ENCODE measurements at places on chromosomes 7 and 10. TPM values are rescaled to one million over a fixed set of nuclear protein-coding genes. Genes with fewer than 3 reads are reported as not detected.

GRCh38 chr10:103479135-103479534 is at the start of gene CALHM3:
Gene CALHM3, minus strand, starts transcription at chr10:103479240. Its CDS starts 208 bp downstream, at chr10:103479032.
- DNase-seq: no peak

- no peak for DNase-seq
Observed at GRCh38 chr7:24715171-24715570, 42.1 kb downstream of the GSDME start.

Gene OPN4
- not detected for total RNA-seq

DNA sequence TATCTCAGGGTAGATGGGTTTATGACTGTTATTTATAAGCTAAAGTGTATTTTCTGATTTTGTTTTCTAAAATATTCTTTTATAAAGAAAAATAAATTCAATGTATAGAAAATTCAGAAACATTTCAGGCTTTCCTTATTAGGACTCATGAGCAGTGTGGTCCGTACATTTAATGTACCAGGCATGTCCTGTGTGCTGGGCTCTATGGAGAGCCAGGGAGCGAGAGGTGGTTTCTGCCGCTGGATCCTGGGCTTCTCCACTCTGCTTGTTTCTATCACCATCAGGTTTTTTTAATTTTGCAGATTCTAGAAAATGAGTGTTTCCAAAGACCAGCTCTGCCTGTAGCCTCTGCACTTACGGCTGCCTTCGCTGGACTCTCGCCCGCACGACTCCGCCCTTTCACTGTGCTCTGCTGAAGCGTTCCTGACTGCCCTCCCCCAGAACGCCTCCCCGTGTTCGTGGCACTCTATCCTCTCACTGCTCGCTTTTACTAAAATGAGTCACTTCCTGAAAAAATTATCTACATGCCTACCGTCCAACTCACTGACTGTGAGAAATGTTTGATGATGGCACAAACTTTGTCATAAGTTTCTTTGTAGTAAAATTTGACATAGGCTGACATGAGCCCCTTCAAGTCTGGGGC is 188.5 kb downstream of the ZMYND11 start:
- no peak for DNase-seq

Gene DENND2A
- total RNA-seq: not detected

DNA sequence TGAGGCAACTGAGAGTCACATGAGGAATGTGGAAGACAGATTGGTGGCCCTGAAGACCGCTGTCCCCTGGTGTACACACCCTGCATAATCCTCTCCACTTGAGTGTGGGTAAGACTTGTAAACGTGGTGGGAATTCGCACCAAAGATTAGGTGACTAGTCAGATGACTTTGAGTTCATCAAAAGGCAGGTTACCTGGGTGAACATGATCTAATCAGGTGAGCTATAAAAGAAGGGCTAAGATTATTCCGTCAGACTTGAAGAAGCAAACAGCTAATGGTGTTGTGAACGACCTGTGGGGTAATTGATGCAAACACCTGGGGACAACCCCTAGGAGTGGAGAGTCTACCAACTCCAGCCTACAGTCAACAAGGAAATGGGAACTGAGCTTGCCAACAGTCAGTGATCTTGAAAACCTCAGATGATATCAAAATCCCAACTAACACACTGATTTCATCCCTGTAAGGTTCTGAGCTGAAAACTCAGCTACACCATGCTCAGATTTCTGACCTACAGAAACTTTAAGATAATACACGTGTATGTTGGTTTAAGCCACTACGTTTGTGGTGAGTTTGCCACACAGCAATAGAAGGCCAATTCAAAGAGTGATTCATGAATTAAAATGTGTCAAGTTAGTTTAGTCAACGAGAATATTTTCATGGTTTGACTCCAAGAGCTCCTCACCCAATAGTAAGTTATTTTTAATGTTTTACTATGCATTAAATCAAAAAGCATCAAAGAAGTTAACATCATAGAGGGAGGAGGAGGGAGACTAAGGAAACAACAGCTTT is 16.7 kb downstream of the PRTFDC1 start:
- DNase-seq: no peak

DNA sequence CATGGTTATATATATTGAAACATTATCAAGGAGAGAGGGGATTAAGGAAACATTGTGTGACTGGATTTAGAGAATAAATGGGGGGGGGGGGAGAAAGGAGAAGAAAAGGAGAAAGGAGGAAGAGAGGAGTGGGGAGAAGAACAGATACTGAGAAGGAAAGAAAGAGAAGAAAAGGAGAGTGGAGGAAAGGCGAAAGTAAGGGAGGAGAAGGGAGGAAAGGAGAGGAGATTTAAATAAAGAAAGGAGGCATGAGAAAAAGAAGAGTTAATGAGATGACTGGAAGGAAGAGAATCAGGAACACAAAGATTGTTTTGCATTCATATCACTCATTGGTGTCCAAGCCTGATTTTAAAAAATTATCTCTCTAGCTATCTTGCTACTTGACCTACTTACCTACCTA is 16.1 kb upstream of the TSPAN12 start:
- DNase-seq: no peak

- no peak for DNase-seq
Observed at GRCh38 chr7:104341546-104341945, 13.1 kb downstream of the LHFPL3 start.

Gene ZNF511
- 73.2 TPM for total RNA-seq

GRCh38 chr7:57343901-57344622 is 105.9 kb upstream of the ZNF716 start:
- no peak for DNase-seq

Gene H2BK1
- total RNA-seq: not detected

GRCh38 chr10:103910442-103911012 is 7.5 kb downstream of the STN1 start:
- no peak for DNase-seq

DNA sequence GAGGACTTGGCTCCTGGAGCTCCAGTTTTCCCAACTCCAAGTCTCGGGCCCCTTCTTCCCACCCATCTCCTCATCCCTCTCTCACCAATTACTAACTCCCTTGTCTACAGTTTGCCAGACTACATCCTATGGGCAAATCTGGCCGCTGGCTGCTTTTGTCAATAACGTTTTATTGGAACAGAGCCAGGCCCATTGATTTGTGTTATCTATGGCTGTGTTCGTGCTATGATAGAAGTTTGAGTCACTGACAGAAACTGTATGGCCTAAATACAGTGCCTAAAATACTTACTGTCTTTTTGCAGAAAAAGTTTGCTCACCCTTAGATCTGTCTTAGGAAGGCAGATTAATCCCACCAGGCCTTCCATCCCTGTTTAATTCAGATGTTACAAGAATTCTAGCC is 71.3 kb downstream of the PIP4K2A start:
- DNase-seq: no peak

Gene SLC26A5
- total RNA-seq: not detected

GRCh38 chr7:98640375-98640774 is 23.3 kb downstream of the NPTX2 start:
- no peak for DNase-seq

- DNase-seq: no peak
Observed at GRCh38 chr10:84356928-84357327, 28.5 kb downstream of the CCSER2 start.

DNA sequence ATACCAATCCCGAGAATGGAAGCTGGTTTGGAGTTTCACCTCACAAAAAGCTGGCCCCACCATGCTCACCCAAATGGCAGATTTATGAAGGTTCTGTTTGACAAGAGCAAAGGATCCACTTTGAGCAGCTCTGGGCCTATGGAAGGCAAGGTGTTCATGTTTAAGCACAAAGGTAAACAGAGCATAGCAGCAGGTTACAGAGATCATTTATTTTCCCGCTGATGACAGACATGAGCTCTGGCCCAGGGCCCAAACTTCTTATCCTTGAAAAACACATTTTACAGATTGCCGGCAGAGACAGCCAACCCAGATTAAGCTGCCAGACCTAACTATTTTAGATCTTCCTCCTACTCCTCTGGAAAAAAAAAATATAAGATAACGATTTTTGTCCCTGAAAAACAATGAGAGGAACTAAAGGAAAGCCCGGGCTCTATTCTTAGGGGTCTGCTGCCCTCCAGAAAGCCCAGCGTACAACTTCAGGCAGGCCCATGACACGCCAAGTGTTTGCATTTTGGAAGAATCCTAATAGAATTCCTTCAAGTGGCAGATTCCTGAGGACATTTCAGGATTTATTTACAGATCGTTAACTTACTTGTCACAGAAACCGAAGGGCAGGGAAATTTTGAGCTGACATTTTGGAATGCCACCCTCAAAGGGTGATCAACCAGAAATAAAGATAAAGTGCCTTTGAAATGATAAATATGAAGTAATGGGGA is 40.0 kb downstream of the SYPL1 start:
- no peak for DNase-seq

- DNase-seq: no peak
Observed at GRCh38 chr7:83410989-83411591, 237.8 kb downstream of the SEMA3E start.

Gene ETV1
- 1.8 TPM for total RNA-seq

Gene CARD11
- total RNA-seq: 79.3 TPM

Gene STRA8
- total RNA-seq: not detected

DNA sequence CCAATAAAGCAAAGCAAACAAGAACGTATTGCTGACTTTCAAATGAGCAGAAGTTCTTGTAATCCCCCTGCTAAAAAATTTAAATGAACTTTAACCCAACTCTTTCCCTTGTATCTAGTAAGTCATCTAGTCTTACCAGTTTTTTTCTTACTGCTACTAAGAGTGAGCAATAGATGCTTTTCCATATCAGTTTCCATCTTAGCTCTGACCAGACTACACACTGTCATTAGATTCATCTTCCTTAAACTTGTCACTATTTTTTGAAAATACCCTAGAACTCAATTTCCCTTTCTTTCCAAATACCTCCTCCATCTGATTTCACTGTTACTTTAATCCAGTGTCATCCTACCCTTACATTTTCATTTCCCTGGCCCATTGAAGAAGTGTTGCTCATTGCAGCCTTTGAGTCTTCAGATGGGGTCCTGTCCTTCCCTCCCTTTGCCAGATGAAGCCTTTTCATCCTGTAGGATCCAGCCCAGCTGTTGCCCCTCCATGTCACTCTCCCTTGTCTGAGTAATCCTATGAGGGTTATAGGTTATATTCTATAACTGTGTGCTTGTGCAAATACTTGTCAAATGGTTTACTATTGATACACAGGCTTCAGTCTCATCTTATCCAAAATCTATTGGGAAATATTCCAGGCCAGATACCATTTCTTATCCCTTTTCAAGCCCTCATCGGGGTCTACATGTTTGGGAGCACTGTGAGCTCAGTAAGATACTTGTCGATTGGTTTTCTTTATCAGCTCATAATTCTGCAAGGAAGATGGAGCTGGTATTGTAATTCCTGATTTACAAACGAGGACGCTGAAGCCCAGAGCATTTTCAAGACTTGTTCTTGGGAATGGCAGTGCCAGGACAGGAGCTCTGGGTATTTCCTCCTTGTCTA is 51.5 kb upstream of the ITGB1 start:
- no peak for DNase-seq

DNA sequence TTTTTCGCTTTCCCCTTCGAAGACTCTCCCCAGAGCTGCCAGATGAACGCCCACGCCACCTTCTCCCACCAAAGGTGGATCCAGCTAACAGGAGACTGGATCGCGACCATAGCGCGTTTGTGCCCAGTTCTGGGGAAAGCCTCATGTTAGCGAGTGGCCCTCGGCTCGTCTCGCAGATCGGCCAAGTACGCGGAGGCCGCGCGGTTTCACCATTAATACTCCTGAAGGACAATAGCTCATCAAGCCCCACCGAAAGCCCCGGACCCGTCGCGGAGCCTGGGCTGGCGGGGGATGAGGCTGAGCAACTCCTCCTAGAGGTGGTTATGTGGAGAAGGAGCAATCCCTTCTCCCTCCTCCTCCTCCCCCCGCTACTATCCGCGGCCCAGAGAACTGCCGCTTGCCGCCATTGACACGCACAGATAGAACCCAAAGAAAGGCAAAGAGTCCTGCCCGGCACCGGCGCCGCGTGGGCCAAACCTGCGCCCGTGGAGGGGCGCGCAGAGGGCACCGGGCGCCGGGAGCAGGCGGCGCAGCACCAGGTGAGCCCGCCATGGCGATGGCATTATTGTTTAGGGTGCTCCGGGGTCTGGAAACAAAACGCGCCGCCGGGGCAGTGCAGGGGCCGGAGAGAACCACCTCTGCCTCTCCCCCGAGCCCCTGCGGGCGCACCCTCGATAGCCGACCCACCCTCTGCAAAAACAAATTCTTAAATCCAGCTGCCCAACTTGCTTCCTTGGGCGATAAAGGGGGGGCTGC is at the start of gene MACROH2A2:
Gene MACROH2A2, plus strand, starts transcription at position 385 of the 756 bp plus-strand sequence. CDS start 22,813 bp downstream, outside the sequence.
- DNase-seq: no peak

DNA sequence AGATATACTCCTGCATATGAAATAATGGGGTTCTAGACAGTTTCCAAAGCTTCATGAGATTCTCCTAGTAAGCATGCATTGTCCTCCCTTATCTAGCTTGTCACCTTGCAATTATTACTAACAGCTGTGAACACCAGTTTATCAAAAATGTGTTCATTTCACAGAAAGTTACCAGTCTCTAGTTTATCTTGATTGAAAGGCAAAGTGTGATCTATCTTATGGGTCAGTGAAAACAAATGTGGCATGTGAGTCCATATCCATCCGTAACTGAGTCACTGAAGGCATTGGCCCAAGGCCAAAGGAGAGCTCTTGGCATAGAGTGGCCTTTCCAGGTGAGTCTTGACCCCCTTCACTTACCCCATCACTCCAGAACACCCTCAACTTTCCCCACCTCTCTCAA is 53.2 kb downstream of the GSAP start:
- DNase-seq: no peak

Gene WEE2
- total RNA-seq: 0.17 TPM

- no peak for DNase-seq
Observed at GRCh38 chr10:43971981-43972380, 323.3 kb upstream of the ZNF32 start.

DNA sequence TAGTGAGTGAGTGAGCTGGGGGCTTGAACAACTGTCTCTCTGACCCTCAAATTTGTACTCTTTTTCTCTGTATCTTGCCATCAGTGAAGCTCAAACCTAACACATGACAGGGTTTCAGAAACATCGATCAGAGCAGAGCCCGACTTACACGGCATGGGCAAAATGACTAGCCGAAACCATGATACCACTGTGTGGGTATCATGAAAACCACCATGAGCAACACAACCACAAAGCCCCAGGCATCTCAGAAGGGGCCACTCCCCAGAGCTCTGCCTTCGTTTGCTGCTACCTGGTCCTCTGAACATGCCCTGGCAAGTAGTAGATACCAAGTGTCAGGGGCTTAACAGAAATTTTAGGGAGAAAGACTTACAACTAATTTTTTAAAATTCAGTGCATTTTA is 308.5 kb downstream of the WDR11 start:
- no peak for DNase-seq

DNA sequence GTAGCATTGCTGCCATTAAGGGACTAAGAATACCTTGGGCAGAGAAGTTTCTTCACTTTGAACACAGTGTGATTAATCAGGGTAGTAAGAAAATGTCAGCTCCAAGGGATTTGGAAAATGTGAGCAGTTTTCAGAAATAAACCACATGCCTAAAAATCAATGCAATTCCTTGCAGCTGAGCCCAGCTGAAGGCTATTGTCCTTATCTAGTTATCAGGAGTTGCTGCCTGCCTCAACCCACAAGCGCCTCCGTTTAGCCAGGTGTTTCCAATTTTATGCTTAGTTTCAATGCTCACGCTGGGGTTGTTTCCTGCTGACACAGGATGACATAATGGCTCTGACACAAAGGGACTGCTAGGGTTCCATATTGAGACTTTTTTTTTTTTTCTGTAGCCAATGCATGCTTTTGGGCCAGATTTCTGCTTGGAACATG is 132.3 kb upstream of the ANK3 start:
- no peak for DNase-seq

Gene PLEKHS1
- total RNA-seq: 0.81 TPM

Gene TMEM184A
- not detected for total RNA-seq

- no peak for DNase-seq
Observed at GRCh38 chr7:24723178-24723530, 34.1 kb downstream of the GSDME start.

Gene C10orf67
- not detected for total RNA-seq
